Calu3 (cell line): ENCODE measurements at places on chromosomes 3 and 15. TPM values are rescaled to one million over a fixed set of nuclear protein-coding genes. Genes with fewer than 3 reads are reported as not detected.

Gene HACD3
- total RNA-seq = 125 and 135 TPM in 2 replicates

Gene CLDN1
- total RNA-seq = 204 and 253 TPM in 2 replicates

Gene SLC9A9
- 1.5 and 2.4 TPM in 2 replicates for total RNA-seq

Gene TMED3
- 127 and 139 TPM in 2 replicates for total RNA-seq

Gene ASB14
- 0.12 and 0.40 TPM in 2 replicates for total RNA-seq

Gene PRSS50
- total RNA-seq = not detected in 2 replicates

- peak; percentile 19 for DNase-seq
Measured at GRCh38 chr3:166837535-166837934, 542.6 kb downstream of the ZBBX start.

GRCh38 chr3:48697952-48698351 lies 12.2 kb upstream of the NCKIPSD start:
- no peak for DNase-seq

DNA sequence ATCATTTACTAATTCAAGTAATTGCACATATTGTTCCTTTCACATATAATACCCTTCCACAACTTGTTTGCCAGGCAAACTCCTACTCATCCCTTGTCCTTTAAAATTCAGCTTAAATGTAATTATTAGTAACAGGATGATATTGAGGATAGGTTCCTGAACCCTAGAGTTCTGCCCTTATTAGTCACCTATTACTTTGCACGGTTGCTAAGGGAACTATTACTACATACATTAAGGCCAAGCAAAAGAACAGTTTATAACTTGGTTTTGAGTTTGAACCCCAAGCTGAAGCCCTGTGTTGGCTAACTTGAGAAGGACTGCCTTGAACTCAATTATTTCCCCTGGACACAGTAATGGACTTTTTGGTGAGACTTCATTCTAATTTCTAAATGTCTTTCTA lies 529.7 kb downstream of the IGSF11 start:
- DNase-seq = no peak

DNA sequence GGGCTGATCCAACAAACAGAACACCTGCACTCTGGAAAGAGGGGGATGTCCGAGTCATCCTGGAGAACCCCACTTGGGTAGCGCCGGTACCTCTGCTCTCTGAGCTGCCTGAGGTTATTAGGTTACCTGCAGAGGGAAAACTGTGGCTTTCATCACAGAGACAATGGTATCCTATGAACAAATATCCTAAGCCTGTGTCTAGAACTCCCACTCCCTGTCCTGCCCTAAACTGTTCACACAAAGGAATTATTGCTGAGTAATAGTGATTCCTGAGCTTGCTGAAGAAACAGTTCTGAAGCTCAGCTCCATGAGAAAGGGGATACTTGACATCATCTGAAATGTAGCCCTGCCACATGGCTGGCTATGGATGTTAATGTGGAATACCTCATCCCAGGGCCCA lies 31.9 kb upstream of the WNT5A start:
- DNase-seq = no peak

DNA sequence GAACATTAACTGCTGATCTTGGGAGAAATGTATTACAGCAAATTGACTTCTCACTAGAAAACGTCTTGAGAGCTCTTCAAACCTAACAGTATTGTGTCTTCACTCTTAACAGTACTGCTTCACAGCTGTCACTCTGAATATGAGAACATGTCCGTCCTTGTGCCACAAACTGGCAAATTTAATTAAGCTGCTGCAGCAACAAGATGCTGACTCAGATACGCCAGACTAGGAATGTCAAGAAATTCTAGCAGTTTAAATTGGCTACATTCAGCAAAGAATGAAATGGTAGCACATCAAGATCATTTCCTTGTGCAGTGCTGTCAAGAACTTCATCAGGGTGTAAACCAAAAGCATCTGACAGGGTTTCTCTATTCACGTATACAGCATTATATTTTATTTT lies 7.6 kb downstream of the ICE2 start:
- no peak for DNase-seq

GRCh38 chr3:23244324-23245041 lies 41.4 kb downstream of the UBE2E2 start:
- DNase-seq = no peak

DNA sequence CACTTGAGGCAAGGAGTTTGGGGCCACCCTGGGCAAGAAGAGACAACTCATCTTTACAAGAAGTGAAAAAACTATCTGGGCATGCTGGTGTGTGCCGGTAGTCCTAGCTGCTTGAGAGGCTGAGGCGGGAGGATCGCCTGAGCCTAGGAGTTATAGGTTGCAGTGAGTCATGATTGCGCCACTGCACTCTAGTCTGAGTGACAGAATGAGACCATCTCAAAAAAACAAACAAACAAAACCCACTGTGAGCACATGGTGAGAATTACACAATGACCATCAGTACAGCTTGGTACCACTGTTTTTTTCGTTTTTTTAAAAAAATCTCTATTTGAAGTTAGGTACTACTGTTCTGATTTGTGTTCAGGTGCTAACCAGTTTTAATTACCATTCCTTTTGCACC lies 13.6 kb downstream of the VPS39 start:
- DNase-seq = no peak

DNA sequence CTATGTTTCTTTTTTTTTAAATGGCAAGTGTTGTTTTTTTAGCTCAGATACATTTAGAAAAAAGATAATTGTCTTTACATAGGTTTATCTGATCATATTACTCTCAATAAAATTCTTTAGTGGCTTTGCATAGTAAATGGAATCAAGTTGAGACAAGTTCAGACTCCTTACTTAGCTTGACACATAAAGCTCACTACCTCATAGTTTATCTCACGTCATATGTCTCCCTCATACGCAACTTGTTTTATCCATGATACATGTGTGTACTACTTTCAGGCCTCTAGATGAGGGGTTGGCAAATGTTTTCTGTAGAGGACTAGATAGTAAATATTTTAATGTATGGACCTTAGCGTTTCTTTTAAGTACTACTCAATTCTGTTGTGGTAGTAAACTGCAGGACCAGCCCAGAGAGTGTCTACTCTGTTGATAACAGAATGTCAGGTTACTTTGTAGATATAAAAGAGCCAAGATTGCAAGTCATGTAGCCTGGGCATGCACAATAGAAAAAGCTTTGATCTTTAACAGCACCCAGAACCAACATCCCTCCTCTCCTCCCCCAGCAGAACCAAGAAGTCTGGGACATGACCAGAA lies 28.2 kb upstream of the MGA start:
- no peak for DNase-seq

DNA sequence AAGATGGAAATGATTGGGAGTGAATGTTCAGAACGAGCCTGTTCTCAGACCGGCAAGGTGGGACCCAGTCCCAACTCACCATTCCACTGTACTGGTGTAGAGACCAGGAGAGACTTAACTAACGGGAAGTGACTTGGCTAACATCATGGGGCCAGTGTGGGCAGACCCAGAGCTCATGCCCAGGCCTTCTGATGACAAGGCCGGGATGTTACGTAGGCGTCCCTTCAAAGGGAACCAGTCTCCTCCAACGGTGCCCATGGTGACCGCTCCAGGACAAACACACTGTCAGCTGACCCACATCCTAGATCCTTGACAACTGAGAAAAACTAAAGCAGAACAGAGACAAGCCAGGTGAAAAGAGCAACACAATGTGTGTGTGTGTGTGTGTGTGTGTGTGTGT lies 128.4 kb upstream of the HACD2 start:
- DNase-seq = no peak

DNA sequence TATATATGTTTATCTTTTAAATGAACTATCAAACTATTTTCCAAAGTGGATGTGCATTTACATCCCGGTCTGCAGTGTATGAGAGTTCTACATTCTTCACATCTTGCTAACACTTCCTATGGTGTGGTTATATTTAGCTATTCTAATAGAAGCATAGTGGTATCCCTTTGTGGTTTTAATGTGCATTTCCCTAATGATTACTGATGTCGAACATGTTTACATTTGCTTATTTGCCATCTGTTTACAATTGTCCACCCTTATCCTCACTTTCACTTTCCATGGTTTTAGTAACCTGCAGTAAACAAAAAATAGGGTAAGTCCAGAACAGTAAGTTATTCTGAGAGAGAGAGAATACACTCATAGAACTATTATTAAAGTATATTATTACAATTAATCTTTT lies 360.5 kb upstream of the NAALADL2 start:
- no peak for DNase-seq

DNA sequence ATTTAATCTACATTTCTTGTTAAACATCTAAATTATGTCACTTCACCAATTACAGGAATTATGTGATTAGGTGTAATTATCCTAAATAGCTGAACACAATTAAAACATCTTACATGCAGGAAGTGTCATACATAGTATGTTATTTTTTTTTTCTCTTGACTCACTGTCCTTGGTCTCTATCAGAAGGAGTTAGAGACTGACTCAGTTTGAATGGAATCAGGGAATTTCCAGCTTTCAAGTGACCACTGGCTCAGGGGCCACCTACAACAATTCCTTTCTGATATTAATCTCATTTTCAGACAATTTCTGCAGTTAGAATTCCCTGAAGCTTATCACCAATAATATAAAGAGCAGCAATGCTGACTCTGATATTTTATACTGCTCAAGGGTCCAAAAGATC lies 400.7 kb downstream of the ROBO1 start:
- no peak for DNase-seq

- DNase-seq = peak; percentile 67
Measured at GRCh38 chr3:100697172-100697571, 12.1 kb upstream of the TFG start.

DNA sequence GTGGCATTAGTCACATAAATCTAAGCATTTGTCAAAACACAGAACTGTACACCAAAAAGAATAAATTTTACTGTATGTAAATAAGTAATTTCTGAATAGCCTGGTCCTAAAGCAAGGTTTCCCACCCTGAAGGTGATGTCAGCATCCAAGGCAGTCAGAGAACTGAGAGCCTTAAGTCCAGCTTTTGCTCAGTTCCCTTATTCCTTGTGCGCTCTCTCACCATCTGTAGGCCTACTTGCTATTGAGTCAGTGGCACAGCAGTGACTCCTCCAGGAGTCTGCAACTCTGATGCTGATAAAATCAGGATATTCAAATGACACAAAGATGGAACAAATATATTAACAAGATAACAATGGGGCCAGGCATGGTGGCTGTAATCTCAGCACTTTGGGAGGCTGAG lies 22.3 kb downstream of the VPS39 start:
- no peak for DNase-seq

- no peak for DNase-seq
Measured at GRCh38 chr15:81098861-81099651, 35.0 kb upstream of the CFAP161 start.

GRCh38 chr15:39239562-39239961 lies 341.3 kb upstream of the THBS1 start:
- no peak for DNase-seq

- DNase-seq = no peak
Measured at GRCh38 chr3:149307435-149307783, 26.0 kb downstream of the TM4SF18 start.

DNA sequence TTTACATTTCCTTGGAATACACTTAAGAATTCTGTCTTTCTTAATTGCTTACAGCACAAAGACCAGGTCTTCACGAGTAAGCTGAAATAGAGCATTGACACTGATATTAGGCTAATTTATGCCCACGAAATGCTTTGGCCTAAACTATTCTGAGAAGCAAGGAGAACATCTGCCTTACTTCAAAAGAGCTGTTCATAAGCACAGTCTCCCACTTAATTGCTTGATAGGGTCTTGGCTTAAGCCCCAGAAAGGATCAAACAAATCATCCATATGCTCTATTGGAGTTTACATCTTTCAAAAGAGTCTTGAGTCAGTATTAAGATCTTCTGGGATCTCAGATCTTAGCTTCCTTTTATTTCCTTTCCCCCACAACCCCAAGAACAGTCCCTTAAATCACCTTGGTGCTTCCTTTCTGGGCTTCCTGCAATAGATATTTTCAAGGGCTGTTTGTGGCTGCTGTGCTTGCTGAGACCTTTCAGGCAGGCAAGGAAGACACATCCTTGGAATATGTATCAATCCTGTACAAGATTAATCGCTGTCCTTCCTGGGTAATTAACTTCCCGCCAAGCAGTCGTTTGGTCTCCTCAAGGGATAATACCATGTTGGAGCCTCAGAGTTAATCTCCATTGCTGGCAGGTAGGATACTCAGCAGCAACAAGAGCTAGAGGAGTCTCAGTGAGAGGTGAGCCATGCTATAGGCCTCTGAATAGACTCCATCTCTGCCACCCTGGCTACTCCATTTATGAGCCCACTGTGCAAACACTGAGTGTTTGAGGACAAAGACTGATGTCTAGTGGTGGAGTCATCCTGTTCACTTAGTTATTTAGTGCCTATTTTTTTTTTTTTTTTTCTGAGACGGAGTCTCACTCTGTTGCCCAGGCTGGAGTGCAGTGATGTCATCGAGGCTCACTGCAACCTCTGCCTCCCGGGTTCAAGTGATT lies 37.1 kb downstream of the TMEM158 start:
- no peak for DNase-seq

DNA sequence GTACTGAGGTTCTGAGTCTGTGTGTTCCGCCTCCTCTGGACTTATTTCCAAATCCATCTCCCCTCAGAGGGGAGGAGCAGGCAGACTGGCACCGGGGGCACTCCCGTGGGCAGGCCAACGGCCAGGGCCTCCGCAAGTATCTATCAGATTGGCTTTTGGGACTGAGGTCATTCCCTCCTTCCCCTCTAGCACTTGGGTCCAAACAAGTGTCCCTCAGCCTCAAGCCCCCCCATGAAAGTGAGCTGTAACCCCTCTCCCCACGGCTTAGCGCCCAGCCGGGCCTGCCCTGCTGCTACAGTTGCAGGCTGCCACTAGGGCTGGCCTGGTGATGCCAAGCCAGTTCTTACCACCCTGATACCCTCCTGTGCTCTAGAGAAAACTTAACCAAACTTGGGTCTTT lies 17.4 kb downstream of the ITGA11 start:
- no peak for DNase-seq

DNA sequence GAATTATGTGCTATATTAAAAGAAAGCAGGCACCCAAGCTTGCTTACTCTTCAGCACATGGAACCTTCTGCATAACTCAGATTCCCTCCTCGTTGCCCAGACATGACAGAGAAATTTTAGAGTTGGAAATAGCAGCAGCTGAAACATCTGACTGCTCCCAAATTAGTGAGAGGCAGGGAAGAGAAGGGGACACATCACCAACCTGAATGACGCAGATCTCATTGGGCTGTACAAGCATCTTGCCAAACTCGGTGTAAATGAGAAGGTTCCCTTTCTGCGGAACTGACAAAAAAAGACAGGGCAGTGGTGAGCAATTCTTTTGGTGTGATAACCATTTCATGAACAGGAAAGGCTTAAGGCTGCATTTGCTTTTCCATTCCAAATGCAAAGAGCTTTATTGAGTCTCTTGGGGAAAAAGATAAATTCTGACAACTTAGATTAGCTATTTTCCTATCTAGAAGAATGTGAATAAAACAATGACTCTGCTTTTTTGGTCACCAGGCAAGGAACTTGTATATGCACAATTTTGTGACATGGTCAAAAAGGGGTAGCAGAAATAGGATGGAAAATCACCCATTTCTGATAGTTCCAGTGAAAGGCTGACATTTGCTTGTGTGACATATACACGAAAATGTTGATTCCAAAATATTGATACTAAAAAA lies 35.1 kb downstream of the HGD start:
- no peak for DNase-seq

DNA sequence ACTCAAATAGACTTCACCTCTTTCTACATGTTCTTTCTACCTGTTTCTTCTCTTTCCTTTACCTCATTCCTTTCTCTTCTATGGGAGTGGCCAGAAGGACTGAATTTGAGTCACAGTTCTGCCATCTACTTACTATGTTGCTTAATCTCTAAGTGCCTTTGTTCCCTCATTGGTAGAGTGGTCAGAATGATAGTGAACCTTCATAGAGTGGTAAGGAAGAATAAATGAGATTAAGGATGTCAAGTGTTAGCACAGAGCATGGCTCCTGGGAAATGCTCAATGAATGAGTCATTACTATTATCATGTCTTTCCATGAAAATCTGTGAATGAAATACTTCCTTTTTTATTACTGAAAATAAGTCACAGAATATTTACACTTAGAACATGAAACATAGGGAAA lies 17.5 kb downstream of the TMEM207 start:
- DNase-seq = no peak
